ENCODE measurements at places on chromosomes 2 and 18.

GRCh38 chr2:23861952-23862351 is 65.0 kb downstream of the ATAD2B start:
- no peak for DNase-seq

DNA sequence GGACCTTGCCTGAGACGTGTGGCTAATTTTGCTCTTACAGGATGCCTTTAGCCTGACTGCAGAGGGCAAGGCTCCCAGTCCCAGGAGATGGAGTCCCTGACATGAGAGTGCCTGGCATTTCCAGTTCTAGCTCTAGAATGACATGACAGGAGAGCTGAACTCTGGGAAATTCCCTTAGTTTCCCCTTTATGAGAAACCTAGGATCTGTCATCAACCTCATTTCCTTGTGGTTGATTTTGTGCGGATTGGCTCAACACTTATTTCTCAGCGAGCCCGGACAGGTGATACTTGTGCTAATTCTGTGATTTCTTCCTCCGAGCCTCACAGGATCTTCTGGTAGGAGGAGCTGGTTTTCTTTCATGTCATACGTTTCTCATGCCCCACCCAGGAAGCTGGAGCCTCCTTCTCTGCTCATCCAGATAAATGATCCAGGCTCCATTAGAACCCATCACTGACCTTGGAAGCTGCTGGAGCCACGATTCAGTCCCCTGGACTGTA is at the start of gene IL36G:
Gene IL36G, plus strand, starts transcription at position 448 of the 498 bp plus-strand sequence. CDS start 633 bp downstream, outside the sequence.
- DNase-seq: no peak

- no peak for DNase-seq
Measured at GRCh38 chr2:106812383-106812782, 73.6 kb downstream of the ST6GAL2 start.

DNA sequence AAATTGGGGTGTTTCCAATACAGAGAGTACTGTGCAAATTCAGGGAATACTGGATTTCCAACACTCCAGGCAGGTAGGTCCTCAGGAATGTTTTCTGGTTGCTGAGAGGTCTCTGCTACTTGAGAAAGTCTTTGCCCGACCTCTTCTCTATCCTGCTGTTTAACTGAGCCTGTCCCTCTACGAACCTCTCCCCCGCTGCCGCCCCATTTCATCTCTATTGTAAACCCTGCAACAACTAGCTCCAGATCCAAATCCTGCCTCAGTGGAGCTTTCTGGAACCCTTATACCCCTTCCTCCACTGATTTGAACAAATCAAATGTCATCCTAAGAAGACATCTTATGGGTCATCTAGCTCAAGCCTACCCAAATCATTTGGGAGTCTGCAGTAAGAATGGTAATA is 1.3 kb downstream of the EIF4E2 start:
- no peak for DNase-seq

- DNase-seq: no peak
Measured at GRCh38 chr2:232139171-232139594, 177.7 kb downstream of the DIS3L2 start.

- no peak for DNase-seq
Measured at GRCh38 chr2:168430431-168430830, 25.6 kb upstream of the CERS6 start.

DNA sequence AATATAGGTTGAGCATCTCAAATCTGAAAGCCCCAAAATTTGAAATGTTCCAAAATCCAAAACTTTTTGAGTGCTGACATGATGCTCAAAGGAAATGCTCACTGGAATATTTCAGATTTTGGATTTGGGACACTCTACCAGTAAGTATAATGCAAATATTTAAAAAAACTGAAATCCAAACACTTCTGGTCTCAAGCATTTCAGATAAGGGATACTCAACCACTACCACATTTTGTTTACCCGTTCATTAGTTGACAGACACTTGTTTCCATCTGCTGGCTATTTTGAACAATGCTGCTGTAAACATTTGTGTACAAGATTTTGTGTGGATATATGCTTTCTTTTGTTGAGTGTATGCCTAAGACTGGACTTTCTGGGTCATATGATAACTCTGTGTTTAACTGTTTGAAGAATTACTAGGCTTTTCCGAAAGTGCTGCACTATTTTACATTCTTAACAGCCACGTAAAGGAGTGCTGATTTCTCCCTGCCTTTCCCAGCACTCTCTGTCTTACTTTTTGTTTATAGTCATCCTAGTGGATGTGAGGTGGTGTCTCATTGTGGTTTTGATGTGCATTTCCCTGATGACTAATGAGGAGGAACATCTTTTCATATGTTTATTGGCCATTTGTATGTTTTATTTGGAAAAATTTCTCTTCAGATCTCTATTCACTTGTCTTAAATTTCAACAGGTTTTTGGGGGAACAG is 19.5 kb upstream of the DCDC2C start:
- no peak for DNase-seq

- no peak for DNase-seq
Measured at GRCh38 chr2:155965415-155966063, 367.0 kb downstream of the NR4A2 start.

- DNase-seq: no peak
Measured at GRCh38 chr18:50853863-50854271, 25.1 kb upstream of the ME2 start.

DNA sequence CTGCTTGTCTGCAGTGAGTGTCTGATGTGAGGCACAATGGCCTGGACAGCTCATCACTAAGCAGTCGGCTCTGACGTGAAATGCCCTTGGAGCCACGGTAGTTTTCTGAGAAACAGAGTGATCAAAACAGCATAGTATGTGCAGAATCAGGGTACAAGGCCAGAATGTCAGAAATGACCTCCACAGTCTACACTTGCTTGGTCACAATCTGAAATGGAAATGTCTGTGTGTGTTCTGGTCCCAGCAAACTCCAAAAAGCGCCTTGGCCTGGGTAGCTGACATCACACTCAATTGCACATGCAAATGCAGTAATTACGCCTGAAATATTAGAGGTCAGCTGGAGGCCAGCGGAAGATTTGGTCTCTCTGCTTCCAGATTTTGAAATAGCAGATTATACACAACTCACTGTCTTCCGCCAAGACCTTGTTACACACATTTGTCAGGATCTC is 95.4 kb downstream of the CTAGE1 start:
- DNase-seq: no peak

- DNase-seq: no peak
Measured at GRCh38 chr2:120797421-120798221, 62.0 kb downstream of the GLI2 start.

GRCh38 chr2:240399419-240400324 is 35.8 kb upstream of the GPC1 start:
- no peak for DNase-seq

- no peak for DNase-seq
Measured at GRCh38 chr2:179812501-179812900, 48.9 kb downstream of the ZNF385B start.

DNA sequence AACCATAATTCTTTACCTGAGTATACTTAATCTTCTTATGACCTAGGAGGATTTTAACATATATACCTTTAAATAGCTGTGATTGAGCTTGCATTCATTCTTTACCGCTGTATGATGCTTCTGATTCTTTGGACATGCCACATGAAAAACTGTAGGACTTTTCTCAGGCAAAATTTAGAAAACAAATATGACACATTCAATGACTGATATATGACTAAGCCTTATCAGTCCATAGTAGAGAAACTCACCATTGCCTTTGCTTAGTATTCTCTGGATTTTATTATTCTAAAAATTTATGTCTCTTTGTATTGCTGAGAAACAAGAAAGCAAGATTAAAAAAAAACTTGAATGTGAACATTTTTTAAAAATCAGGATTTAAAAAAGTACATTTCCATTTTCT is 3.7 kb downstream of the FAM171B start:
- no peak for DNase-seq

- DNase-seq: no peak
Measured at GRCh38 chr2:207432453-207432852, 97.3 kb upstream of the CREB1 start.

- DNase-seq: no peak
Measured at GRCh38 chr18:69239849-69240674, 160.6 kb upstream of the DOK6 start.

DNA sequence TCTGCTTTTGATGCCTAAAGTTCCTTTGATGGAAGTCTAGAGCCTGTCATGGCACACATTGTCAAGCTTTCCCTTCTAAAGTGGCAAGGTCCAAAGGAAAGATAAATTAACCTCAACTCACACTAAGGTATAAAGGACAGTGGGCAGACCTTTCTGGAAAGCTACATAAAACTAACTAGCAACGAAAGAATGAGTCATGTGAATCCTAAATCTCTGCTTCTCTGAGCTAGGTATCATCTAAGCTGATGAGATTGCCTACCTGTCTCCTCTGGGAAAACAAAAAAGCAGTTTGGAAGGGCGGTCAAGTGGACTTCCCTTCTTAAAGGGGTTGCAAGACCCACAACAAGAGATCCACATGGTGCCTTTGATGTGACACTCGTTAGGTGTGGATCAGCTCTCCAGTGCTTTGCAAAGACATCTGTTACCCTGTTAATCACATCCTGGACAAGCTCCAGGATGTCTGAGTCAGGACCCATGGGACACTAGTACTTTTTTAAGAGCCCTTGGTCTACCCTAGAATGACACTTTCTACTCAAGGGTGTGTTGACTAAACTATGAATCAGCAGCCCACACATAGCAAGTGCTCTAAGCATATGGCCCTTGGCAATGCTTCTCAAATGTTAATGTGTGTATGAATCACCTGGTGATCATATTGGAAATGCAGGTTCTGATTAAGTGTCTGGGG is 173.5 kb downstream of the ALK start:
- DNase-seq: no peak

DNA sequence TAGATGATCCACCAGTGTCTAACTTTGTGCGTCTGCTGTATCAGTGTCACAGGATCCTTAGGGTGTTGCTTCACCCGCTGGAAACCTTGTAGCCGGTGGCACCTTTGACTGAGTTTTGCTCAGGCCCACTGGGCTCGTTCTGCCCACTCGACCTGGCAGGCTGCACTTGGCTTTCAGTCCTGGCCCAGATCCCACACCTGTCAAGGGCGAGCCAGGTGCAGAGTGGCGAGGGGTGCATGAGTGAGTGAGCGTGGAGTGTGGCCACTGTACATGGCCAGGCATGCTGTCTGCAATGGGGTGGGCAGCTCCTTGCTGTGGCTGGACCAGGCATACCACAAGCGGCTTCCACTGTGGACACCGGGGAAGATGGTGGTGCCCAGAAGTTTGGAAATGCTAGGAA is 179.0 kb downstream of the FAM210A start:
- DNase-seq: no peak

DNA sequence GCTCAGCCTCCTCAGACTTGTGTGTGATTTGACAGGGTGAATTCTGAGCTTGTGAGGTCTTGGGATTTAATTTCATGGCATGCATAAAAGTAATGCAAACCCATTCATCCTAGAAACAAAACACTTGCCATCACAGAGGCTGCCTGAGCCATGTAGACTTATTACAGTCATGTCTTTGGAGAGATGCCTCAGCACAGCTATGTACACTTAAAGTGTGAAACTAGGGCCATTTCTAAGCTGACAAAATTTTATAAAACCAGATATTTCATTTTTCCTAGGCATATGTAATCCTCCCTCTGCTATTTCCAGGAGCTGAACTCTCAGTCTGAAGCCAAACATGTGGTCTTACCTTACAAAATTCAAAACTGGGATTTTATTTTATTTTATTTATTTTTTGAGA is 322.2 kb upstream of the SPHKAP start:
- DNase-seq: no peak

DNA sequence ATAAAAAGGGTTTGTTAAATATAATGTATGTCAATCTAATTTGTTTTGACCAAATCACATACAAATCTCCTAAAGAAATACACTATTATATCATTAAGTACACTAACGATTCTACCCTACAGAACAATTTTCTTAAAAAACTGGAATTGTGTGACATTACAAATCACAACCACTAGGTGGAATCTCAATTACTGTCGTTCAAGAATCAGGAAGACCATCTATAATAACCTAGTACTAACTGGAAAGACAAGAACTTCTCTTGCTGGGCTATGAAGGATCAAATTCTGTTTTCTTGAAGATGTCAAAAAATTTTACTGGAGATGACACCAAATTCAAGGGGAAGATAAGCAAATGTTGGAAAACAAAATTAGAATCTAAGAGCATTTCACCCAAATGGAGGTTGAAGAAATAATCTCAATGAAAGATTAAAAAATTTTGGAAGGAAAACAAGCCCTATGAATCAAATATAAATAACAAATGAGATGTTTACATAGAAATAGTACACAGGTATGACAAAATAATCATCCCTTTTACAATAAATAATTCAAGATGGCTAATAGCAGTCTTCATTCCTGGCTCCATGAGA is 110.9 kb downstream of the STK39 start:
- no peak for DNase-seq

DNA sequence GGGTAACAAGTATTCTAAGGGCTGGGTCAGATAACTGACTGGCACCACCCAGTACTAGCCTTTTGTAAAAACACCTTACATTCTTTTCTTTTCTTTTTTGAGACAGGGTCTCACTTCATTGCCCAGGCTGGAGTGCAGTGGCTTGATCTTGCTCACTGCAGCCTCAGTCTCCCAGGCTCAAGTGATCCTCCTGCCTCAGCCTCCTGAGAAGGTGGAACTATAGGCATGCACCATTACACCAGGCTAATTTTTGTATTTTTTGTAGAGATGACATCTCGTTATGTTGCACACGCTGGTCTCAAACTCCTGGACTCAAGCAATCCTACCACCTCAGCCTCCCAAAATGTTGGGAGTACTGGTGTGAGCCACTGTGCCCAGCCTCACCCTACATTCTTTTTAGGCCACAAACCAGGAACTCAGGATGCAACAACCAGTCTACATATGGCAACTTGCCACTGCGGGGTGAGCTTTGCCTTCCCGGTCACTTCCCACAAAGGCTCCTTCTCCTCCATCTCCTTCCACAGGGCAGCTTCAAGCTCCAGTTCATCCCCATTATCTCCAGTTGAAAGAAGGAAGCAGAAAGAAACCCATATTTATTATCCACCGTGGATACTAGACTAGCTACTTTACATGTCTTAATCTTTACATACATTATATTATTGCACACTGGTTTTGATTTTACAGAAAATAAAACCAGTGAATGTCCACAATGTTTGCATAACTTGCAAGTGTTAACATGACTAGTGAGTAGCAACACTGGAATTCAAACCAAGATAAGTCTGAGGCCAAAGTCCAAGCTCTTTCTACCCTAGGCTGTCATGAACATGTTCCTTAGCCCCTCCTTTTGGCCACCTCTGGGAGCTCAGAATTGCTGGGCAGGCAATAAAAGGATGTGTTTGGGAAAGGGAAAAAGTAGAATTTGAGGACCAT is 23.7 kb upstream of the AP1S3 start:
- no peak for DNase-seq

- DNase-seq: no peak
Measured at GRCh38 chr2:23692851-23693605, 233.9 kb downstream of the ATAD2B start.

DNA sequence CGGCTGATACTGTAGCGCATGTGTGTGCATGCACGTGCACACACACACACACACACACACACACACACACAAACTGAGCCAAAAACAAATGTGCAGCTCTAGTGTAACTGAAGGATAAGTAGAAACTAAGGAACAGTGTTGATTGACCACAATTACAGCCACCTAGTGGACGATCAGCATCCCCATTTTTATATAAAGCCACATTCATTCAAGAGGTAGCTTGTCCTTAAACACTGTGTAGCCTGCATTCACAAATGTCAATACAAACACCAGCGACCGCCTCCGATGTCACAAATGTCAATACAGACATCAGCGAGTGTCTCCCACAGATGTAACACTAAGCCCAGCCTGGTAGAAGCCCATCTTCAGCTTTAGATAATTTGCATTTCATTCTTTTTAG is 167.4 kb downstream of the PTGR3 start:
- DNase-seq: no peak
